ENCODE measurements at places on chromosomes 1 and 21.

DNA sequence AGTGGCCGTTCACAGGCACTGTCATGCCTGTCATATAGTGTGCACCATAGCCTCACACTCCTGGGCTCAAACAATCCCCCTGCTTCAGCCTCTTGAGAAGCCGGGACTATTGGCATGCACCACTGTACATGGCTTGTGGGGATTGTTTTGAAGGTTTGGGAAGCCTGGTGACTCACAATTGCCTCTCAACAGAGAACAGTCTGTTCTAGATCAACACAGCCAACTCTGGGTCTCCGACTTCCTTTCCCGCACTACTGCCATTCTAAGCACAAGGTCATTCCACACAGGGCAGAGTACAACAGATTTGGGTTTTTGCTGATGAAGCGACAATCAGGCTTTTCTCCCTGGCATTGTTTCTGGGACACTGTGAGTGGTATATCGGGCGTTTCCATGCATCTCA is 15.5 kb upstream of the AHCTF1 start:
- DNase-seq = no peak

GRCh38 chr1:213067352-213067751 is 16.3 kb downstream of the RPS6KC1 start:
- DNase-seq = no peak

DNA sequence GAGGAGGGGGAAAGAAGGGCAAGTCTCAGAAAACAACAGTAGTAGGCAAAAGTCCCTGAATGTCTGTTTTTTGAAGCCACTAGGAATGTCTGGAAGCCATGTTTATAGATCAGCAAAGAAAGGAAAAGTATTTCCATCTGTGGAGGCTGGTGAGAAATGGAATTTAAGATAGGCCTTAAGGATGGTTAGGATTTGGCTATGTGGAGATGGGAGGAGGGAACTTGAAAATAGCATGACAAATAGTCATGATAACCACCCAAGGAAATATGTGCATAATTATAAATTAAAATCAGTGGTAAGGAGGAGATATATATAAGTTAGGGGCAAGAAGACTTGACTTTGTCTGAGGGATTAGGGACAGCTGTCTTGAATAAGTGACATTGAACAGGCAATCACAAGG is 33.8 kb upstream of the FGGY start:
- DNase-seq = no peak

- DNase-seq = no peak
Observed at GRCh38 chr1:29865051-29865450, 628.7 kb downstream of the PTPRU start.

DNA sequence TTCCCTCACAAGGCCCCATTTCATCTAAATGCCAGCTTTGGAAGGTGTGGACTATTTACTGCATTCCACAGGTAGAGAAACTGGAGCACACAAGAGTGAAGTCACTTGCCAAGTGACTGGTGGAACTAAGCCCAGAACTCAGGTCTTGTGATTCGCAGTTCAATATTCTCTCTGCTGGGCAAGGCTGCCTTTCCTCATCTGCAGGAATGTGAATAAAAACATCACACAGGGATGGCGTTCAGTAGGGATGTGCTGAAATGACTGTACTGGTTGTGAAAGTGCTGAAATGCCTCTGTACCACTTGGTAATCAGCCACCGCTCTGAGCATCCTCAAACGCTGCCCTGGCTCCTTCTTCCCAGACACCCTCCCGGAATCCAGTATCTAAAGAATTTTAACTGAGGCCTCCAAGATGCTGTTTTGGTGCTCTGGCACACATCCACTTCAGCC is 145.6 kb downstream of the HIVEP3 start:
- DNase-seq = no peak
